ENCODE measurements at places on chromosomes 6 and 20.

DNA sequence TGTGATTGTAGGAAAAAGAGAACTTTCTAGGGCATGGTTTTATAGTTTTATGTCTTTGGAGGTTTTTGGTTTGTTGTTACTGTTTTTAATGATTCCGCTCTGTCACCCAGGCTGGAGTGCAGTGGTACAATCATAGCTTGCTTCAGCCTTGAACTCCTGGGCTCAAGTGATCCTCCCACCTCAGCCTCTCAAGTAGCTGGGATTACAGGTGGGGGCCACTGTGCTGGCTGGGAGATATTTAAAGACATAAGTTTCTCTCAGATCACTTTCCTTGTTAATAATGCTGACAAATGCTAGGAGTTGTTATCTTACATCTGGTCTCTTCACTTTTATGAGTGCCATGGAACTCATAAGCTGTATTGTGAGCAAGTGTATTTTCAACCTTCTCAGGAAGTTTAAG lies 116.3 kb downstream of the SCAF8 start:
- no peak for DNase-seq

- DNase-seq: no peak
Observed at GRCh38 chr20:47703748-47704147, 81.5 kb downstream of the SULF2 start.

DNA sequence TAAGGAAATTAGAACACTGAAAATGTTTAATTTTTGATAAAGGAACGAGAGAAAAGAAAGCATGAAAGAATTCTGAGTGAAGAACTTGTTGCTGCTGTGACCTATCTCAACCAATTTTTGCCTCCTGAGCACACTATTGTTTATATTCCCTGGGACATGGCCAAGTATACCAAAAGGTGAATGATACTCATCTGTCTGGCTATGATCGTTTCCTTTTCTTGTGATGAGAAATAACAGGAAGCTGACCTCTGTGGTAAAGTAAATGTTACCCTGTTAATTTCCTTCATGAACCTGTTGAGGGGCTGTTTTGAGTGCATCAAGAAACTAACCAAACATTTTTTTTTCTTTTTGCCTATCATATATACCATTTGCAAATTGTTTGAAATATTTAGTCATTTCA lies 69.1 kb downstream of the FIG4 start:
- no peak for DNase-seq

DNA sequence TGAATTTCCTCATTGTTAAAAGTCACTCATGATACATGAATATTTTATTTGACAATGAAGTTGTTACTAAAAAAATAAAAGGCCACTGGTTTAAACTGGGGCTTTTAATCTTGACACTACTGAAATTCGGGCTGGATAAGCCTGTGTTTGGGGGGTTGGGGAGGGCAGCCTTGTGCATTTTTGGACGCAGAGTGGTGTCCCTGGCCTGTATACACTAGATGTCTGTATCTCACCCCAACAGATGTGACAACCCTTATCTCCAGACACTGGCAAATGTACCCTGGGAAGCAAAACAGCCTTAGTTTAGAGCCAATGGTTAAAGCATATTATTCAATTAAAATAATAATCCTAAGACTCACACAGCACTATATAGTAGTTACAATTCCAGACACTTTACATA lies 24.8 kb downstream of the MAN1A1 start:
- no peak for DNase-seq

- peak; percentile 77 for DNase-seq
Observed at GRCh38 chr6:116008470-116009243, 52.0 kb downstream of the FRK start.

GRCh38 chr6:11989386-11989785 lies 22.7 kb upstream of the HIVEP1 start:
- DNase-seq: no peak

DNA sequence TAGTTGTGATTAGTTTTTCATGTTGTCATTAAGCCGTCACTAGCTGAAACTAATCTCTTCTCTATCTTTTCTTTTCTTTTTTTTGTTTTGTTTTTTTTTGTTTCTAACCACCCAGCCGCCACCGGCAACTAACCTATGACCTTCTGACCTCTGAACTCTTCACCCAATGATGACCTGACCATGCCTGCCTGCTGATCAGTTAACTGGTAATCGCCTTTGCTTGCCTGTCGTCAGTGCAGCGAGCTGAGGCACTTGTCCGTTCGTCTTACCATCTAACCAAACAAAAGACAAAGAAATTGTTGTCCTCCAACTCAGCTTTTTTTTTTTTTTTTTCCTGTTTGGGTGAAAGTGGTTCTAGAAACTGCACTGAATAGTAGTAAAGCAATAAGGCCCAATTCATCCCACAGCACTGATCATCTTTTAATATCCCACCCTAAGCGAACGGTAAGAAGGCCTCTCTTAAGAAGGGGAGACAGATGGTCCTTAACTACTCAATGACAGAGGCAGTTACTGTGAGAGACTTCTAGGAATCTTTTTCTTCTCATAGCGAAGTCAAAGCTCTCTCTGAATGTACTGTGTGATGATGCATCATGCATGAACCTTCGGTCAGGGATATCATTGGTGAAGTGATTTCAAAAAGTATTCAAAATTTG lies 156.2 kb downstream of the QKI start:
- no peak for DNase-seq

DNA sequence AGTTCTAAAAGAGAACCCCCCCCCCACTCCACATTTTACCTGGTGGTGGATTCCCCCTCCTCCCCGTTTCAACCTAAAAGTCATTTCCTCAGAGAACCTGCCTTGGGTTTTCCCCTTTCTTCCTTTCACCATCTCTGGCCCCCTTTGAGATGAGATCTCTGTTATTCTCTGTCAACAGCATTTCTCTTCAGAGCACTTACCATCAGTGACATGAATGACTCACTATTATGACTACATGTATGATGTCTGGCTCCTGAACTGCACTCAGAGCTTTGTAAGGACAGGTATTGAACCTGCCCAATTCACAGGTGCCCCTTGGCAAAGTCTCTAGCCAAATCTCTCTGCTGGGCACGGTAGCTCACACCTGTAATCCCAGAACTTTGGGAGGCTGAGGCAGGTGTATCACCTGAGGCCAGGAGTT lies 61.4 kb upstream of the JARID2 start:
- no peak for DNase-seq

GRCh38 chr6:34223381-34223955 lies 13.2 kb upstream of the HMGA1 start:
- no peak for DNase-seq

GRCh38 chr6:36839749-36840431 lies 646 bp upstream of the CPNE5 start:
- peak; percentile 23 for DNase-seq

GRCh38 chr6:53279293-53279692 lies 69.5 kb downstream of the ELOVL5 start:
- DNase-seq: no peak

DNA sequence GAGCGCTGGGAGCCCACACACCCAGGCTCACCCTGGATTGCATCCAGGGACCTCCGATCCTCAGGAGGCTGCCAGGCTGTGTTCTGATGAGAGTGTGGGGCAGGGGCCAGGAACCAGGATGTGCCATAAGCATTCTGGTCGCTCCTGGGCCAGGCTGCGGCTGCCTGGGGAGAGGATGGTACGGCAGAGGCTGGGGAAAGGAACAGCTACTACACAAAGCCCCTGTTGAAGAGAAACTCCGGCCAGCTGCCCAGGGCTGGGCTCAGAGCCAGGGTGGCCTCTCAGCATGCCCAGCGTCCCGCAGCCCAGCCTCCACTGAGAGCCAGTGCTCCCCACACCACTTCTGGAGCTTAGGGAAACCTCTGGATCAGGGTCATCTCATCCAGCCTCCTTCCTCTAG lies 21.7 kb upstream of the OCSTAMP start:
- no peak for DNase-seq

- no peak for DNase-seq
Observed at GRCh38 chr6:65461121-65461520, 245.9 kb downstream of the EYS start.

DNA sequence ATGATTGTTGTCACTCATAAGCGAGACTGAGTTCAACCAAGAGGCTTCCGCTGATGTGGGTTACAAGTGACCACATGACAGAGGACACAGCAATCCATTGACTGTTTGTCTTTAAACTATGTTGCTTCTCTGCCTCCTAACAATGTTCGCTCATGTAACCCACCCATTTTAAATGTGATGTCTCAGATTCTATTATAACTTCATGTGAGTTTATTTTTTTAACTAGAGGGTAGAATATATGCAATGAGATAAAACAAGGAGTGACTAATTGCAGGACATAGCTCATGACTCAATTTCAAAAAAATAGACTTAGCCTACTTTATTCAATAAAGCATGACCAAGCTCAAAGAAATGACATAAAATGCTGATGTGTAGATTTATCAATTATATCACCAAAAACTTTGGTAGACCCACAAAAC lies 119.2 kb upstream of the SASH1 start:
- DNase-seq: no peak

- peak; percentile 55 for DNase-seq
Observed at GRCh38 chr6:148401571-148401970, 58.9 kb downstream of the SASH1 start.

- no peak for DNase-seq
Observed at GRCh38 chr6:142700032-142700431, 244.9 kb downstream of the HIVEP2 start.

- DNase-seq: no peak
Observed at GRCh38 chr6:21228411-21228810, 365.1 kb upstream of the SOX4 start.

GRCh38 chr6:160217863-160218262 lies 40.8 kb downstream of the SLC22A2 start:
- DNase-seq: no peak

- DNase-seq: no peak
Observed at GRCh38 chr6:6881438-6882225, 226.1 kb upstream of the RREB1 start.

DNA sequence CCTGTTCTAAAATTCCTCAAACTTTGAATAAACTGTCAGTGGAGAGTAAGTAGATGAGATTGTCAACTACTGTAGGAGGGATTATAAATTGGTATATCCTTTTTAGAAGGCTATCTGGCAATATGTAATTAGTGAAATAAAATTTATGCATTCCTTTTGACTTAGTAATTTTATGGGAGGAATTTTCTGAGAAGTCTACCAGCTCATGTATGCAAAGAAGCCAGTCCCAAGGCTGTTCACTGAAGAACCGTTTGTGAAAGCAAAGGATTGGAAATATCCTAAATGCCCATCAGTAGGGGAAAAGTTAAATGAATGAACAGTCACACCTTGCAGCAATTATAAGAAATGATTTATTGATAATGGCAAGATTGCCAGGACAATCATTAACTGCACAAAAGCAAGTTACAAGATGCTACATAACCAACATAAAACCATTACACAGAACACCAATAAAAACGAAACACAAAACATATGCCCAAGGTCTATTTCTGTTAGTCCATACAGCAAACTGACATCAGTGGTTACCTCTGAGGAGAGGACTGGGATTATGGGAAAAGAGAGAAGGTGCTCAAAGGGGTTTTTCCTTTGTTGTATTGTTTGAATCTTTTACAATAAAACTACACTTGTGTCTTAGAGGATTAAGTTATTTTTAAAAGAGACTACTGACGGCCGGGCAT lies 4.6 kb upstream of the DSTN start:
- DNase-seq: peak; percentile 62

DNA sequence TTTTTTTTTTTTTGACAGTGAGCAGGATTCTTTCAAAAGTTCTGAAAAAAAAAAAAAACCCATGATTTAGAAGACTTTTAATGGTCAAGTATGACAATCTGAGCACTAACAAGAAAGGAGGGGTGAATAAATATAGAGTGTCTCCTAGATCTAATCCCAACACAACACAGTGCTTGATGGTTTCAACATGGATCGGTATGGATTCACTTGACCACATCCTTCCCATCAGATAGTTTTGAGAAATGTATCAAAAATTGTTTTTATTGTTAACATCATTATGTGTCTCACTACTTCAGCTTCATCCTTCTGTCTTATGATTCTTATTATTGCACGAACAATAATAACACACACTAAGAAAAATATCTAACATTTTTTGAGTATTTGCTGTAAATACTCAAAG lies 21.0 kb downstream of the KIF13A start:
- DNase-seq: peak; percentile 63

GRCh38 chr20:56348746-56349145 lies 10.0 kb upstream of the FAM210B start:
- no peak for DNase-seq

DNA sequence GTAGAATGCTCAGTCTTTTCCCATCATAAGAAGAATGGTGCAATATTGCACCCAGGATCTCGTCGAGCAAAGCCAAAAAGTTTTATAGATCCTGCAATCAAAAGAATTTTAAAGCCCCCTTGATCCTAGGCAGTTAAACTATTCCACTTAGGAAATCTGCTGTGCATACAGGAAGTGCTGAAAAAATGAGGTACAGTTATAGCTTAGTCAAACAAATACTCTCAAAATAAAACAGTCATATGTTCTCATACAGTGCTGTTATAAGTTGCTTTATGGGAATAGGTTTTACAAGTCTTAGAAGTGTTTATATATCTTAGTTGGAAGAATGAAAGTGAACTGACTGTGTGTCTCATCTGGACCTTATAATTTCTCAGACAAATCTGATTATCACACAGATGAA lies 232.6 kb upstream of the RAB32 start:
- no peak for DNase-seq

DNA sequence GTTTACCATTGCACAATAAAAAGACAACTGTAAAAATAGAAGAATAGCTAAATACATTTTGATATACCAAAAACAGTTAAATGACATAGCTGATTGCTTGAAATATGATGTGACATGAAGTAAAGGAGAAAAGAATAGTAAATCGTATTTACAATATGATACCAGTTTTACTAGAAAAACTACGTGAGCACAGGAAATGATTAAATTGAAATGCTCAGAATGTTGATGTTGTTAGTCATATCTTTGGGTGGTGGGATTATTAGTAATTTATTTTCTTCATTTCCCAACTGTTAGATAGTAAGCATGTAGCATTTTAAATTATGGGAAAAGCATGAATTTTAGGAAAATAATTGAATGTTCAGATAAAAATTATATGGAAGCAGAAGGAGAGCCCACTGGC lies 268.3 kb upstream of the TAB2 start:
- DNase-seq: no peak

DNA sequence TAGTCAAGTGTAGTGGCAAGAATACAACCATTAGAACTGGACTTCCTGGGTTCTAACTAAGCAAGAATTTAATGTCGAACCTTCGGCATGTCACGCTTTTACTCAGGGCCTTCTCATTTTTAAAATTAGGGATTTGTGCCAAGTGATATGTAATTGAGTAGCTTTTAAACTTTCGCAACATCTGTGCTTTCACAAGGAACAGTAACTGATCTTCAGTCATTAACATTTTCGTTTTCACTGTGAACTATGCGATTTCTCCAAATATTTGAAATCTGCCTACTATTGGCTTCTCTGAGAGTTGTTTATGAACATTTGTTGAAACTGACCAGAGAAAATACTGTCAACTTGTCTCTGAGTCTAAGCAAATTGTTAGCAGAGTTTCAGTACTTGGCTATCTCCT lies 27.6 kb downstream of the GRM1 start:
- peak; percentile 4 for DNase-seq

- DNase-seq: peak; percentile 52
Observed at GRCh38 chr6:112983713-112984261, 636.7 kb downstream of the RFPL4B start.
